Posterior cingulate gyrus (tissue), 11 donors: ENCODE measurements at places on chromosomes 13 and 19.
A peak's percentile ranks its signal among the peaks of the same experiment; 100 is the strongest.

DNA sequence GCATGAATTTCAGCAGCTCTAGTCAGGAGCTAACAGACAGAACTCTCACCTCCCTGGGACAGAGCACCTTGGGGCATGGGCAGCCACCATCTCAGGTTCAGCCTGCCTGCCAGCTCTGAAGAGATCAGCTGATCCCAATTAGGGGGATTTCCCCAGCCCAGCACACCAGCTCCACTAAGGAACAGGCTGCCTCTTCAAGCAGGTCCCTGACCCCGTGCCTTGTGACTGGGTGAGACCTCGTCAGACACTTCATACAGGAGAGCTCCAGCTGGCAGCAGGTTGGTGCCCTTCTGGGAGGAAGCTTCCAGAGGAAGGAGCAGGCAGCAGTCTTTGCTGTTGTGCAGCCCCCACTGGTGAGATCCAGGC, 84.5 kb upstream of the UFM1 start:
- no peak for DNase-seq

- no peak for DNase-seq
Measured at GRCh38 chr19:49071860-49072547, 495 bp downstream of the KCNA7 start.

- DNase-seq = no peak
Measured at GRCh38 chr19:3862826-3863500, 5.9 kb downstream of the ZFR2 start.

GRCh38 chr13:46071590-46072249, 19.2 kb upstream of the ZC3H13 start:
- DNase-seq = no peak

- no peak for DNase-seq
Measured at GRCh38 chr13:31686670-31687425, 52.5 kb upstream of the RXFP2 start.

DNA sequence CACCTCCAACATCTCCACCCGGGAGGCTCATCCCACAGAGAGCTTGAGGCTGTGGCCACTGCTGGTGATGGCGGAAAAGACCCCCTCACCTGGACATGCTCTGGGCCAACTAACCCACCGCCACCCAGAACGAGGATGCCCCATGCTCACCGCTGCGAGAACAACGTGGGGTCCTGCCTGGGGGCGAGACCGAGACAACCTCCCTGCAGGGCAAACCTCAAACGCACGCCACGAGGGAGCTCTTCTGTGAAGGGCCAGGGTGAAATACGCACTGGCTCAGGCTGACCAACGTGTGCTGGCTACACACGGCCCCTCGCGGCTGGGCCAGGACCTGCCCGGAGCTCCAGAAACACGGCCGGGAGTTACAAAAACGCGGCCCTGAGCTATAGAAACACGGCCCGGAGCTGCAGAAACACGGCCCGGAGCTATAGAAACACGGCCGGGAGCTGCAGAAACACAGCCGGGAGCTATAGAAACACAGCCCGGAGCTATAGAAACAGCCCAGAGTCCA, 19.0 kb upstream of the PLPP2 start:
- no peak for DNase-seq

DNA sequence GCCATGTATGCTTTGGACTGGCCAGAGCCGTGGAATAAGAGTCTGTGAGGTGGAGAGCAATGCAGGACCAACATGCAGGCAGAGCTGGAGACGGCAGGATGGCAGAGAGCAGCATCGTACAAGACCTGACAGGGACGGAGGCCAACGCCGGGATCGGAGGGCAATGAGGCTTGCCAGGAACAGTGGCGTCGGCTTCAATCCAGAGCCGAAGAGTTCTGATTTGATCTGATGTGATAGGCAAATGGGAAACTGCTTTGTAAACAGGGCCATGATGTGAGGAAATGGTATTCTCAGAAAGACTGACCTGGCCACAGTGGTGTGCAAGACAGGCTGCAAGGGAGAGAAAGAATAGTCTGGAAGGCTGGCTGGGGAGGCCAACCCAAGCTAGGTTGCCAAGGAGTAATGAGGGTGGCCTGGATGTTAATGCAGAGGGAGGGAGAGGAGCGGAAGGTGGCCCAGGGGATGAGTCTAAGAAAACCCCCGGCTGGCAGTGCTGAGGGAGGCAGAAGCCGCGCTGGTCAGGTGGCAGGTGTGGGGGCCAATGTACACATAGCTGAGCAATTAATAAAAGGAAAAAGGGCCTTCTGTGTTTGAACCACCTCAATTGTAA, 26.7 kb downstream of the RCBTB2 start:
- DNase-seq = no peak

DNA sequence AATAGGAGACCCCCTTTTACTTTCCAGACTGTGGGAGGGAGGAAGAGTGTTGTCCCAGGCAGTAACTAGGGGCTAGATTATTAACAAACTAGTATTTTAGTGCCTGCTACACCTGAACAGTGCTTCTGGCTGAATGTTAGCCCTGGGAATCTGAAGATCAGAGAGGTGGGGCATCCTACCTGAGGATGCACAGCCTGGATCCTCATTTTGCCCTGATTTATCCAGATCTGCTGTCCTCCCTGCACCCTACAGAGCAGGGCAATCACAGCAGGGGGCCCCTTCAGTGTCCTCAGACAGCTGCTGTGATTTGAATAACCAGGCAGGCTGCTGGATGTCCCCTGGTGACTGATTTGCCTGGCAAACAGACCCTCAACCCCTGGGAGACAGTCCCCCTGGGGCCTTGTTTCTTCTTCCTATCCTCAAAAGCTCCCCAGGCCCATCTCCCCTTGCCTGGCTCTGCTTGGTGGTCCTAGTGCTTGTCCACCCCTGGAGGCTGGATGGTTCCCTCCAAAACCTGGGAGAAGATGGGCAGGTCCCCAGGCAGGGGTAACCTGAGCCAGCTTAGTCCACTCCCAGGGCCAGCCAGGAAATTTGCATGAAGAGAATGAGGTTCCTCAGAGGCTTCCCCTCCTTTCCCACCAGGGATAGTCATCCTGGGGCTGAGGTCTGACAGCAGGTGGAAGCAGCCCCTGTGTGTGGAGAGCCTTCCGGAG, at the start of gene OVOL3:
OVOL3 (plus strand) TSS at position 657 of the 713 bp plus-strand sequence. CDS start 60 bp downstream, outside the sequence.
- DNase-seq = no peak

DNA sequence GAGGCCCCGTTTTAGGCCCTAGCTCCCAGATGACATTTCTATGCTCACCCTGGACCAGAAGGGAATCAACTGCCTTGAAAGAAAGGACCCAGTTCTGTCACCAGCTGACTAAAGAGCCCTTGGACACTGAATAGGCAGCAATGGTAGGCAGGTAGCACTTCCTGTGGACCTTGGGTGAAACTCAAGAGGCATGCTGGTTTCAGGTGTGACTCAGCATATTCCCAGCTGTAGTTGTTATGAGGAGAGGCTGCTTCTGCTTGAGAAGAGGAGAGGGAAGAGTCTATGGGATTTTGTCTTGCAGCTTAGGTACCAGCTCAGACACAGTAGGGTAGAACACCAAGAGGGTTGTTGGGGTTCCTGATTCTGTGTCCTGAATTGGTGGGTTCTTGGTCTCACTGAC, 37.9 kb upstream of the HTR2A start:
- no peak for DNase-seq

DNA sequence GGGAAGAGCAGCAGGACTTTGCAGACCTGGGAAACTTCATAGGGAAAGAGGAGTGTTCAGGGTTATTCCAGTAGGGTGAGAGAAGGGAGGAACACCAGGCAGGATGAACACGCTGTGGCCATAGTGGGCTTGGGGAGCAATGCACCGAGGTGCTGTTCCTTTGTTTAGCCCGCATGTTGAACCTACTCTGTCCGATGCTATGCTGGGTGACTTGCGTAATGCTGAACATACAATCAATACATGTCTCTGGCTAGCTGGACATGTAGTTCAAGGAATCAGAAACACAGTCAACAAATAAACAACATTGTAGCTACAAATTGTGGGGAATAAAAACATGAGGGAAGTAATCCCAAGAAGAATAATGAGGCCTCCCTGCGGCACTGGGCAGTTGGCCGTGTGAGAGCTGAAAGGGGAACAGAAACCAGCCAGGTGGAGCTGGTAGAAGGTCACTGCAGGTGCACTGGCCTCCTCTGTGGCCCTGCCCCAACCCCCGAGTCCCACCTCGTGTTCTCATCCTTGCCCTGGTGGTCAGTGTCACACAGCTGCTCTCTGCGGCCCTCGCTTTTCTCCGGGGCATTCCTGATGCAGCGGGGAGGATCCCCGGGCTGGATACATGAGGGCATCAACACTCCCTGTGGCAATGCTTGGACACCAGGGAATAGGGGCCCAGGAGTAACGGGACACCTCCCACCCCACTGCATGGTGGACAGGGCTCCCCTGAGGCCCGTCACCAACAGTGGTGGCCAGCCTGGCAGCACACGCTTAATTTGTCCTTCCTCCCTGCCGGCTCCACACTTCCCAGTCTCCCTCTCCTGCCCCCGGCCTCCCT, 36.9 kb upstream of the TUBGCP3 start:
- DNase-seq = no peak

GRCh38 chr19:4970558-4971423, 1.9 kb downstream of the KDM4B start:
- no peak for DNase-seq

- DNase-seq = no peak
Measured at GRCh38 chr19:16607819-16608218, 20.2 kb downstream of the MED26 start.

DNA sequence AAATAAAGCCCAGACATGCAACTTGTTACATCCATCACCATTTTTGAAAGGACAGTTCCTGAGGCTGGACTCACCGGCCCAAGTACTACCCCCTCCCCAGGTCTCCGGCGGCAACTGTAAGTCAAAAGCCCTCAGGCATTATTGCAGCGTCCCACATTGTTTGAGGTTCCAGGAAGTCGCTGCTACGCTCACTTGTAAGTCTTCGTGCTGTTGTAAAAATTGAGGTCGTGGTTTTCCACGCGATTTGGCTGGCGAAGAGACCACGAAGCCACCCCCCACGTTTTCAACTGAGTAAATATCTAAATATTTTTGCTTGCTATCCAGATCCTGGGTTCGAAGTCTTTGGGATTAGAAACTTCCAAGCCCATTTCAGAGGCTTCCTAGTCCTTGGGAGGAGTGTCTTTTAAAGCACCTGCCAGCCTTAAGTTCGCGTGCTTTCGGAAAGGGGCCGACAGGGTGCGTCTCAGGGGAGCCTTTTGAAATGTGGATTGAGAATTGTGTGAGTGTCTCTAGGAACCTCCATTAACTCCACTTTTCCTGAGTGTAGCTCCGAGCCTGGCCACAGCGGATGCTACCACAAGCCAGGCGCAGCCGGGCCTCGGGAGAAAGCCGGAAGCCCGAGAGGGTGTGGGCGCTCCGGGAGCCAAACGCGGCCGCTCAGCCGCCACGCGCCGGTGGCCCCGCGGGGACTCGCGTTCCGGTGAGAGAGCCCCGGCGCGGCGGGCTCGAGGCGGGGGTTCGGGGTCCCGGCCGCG, 434 bp upstream of the FNDC3A start:
- DNase-seq = peak; percentile 10

DNA sequence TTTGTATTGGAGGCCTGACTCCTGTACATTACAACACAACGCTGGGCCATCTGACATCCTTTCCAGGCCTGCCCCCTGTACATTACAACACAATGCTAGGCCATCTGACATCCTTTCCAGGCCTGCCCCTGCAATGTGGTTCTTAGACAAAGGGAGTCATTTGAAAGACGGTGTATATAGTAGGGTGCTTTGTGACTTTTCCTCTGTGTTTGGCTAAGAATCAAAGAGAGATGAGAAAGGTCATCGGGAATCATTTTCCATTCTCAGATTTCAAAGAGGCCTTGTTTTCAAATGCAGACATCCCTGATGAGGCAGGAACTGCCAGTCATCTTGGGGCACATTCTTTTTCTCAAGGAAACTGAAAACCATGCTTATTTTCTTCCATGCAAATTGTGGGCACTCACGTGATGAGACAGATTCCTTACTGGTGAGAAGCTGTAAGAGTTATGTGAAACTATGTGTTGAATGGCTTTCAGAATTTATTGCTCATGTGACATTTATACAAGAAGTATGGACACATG, 551.6 kb downstream of the MYO16 start:
- no peak for DNase-seq

DNA sequence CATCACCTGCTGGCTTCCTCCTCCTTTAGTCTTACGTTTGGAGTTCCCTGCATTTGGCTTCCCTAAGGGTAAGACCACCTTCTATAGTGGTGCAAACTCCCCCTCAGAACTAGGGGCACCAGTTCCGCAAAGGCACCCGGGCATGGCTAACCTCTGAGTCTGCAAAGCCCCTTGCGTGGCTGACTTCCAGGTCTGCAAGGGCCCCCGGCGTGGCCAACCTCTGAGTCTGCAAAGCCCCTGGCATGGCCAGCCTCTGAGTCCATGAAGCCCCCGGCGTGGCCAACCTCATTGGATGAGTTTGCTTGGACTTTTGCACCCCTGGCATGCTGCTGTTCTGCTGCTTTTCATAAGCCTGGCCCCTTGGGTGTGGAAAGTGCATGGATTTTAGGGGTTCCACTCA, 5.1 kb downstream of the MCF2L start:
- no peak for DNase-seq

DNA sequence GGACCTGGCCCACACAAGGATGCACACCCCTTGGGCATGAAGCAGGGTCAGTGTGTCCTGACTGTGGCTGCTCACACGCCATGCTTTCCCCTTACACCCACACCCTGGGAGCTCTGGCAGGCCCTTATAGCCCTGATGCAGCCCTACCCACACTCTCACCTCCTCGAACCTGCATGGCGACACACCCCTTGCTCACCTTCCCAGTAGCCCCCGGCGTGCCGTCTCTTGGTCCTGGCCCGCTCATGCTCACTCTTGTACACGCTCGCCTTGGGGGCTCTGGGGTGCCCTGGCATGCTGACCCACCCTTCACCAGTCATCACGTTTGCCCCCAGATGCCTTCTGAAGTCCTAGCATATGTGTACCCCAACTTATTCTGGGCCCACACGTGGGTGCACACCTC, 56.1 kb downstream of the MAP4K1 start:
- DNase-seq = no peak

GRCh38 chr13:97384371-97384770, 49.6 kb upstream of the RAP2A start:
- no peak for DNase-seq

GRCh38 chr19:291561-292280, 518 bp upstream of the PLPP2 start:
- no peak for DNase-seq

GRCh38 chr19:18717601-18718000, 34.1 kb downstream of the CRTC1 start:
- DNase-seq = no peak

GRCh38 chr19:38049105-38049649, 142.2 kb downstream of the SIPA1L3 start:
- DNase-seq = no peak

DNA sequence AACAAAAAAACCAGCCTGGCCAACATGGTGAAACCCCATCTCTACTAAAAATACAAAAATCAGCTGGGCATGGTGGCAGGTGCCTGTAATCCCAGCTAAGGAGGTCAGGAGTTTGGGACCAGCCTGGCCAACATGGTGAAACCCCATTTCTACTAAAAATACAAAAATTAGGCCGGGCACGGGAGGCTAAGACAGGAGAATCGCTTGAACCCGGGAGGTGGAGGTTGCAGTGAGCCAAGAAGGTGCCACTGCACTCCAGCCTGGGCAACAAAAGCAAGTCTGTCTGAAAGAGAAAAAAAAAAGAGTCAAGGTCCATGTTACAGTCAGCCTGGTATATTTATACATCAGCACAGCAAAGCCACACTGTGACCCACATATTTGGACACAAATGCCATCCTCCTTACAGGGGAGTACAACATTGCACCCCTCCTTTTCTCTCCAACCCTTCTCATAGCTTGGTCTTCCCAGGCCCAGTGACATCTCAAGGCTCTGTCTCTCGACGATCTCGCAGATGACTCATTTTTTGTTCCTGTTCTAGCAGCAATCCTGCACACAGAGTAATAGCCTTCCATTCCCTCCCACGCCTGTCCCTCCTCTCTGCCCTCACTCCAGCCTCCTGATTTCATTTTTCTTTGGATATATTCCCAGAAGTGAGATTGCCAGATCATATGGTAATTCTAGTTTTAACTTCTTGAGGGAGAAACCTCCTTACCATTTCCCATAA, 21.0 kb upstream of the DPP9 start:
- DNase-seq = peak; percentile 51
